GM12864 (cell line): ENCODE measurements at places on chromosomes 1 and 21.

DNA sequence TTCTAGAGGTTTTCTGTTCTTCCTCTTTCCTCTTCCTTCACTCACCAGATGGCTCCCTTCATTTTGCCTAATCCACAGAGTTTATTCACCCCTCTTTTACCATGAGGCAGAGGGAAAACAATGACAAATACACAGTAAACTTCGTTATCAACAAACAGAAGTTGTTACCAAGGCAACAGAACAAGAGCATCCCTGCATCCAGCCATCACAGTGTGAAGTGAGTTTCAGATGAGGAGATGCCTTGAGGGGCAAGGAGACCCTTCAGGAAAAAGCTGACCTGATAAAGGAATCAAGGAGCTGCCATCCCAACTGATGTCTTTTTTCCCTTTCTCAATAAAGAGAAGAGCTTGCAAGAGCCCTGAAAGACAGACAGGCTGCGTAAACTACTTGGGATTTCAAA, 195.3 kb downstream of the BRINP2 start:
- no peak for DNase-seq

DNA sequence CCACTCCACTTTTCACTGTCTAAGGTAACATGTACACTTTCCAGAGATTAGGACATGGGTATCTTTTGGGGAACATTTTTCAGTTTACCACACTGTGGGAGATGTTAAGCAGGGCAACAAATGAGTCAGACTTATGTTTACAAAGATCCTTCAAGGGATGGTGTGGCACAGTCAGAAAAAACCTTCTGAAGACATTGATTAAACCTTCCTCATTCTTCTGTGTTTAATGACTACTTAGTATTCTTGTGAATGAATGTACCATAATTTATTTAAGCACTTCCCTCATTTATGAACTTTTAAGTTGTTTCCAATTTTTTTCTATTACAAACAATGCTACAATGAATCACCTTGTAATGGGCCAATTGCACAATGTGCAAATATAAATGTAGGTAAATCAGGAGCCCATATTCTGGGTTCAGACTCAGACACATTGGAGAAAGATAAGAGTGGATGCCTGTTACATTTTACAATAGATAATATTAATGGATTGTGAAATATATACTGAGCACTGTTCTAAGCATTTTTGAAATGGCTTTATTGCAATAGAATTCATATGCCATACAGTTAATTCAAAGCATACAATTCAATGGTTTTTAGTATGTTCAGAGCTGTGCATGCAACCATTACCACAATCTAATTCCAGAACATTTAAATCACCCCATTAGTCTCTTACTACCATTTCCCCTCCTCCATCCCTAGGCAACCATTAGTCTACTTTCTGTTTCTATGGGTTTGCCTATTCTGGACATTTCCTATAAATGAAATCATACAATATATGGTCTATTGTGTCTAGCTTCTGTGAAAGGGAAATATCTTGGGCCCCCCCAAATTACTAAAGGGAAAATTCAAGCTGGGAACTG, 1.9 kb upstream of the SFT2D2 start:
- no peak for DNase-seq

DNA sequence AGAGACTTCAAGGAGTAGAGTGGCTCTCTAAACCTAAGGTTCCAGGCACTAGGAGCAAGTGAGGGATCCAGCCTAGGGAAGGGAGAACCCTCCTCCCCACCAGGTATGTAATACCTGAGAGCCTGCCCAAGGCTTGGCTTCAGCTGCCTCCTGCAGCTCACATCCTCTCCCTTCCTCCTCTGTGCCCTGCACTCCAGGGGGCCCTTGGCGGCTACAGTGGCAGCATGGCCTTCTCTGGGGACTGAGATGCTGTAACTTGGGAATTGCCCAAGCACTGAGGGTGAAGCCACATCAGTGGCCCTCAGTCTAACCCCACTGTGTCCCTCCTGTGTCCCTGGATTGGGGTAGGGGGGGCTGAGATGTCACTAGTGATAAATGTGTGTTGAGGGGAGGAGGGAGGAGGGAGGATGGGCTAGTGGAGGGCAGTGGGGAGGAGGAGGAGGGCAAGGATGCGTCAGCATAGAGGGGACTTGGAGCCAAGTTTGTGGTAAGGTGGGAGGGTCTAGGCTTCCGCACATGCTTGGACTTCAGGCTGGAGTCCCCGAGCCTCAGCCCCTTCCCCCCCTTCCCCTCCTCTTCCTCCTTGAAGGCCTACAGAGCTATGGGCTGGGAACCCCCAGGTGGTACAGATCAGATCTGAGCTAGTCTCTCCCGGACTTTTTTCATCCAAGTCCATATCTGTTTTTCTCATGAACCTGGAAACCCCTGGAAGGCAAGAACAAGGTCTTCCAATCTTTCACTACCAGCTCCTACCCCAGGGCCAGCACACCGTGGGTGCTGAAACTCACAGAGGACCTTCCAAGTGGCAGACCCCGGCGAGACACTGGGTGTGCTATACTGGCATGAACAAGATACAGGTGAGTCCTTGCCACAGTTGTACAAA, 17.5 kb downstream of the COL9A2 start:
- DNase-seq, result no peak

DNA sequence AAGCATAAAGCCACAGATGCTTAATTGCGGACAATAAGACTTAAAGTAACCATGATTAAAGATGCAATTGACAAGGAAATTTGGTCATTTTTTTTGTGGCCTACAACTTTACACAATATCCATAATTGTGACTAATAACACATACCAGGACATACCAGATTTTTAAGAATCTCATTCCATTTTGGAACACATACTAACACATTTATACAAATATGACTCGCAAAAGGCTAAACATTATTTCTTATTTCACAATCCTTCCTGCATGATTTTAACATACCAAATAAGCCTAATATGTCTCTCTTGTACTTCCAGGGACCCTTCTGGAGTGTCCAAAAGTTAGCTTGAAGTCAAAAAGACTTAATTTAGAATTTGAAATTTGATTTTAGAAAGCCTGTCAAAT, 48.8 kb downstream of the DR1 start:
- DNase-seq, result no peak

DNA sequence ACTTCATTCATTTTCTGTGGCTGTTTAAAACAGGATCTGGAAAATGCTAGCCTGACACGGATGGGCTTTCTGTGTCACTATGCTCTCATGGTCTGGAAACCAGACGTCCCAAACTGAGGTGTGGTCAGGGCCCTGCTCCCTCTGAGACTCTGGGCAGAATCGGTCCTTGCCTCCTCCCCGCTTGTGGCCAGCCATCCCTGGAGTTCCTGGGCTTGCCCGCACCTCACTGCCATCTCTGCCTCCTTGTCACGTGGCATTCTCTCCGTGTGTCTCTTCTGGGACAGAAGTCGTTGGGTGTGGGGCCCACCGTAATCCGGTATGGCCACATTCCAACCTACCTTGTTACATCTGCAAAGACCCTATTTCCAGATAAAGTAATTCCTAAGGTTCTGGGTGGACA, 10.1 kb upstream of the ACTRT2 start:
- DNase-seq, result no peak
